GM12878 (cell line): ENCODE measurements at places on chromosomes 2 and 18.

GRCh38 chr2:154489266-154489858 lies 209.1 kb upstream of the KCNJ3 start:
- DNase-seq = no peak

DNA sequence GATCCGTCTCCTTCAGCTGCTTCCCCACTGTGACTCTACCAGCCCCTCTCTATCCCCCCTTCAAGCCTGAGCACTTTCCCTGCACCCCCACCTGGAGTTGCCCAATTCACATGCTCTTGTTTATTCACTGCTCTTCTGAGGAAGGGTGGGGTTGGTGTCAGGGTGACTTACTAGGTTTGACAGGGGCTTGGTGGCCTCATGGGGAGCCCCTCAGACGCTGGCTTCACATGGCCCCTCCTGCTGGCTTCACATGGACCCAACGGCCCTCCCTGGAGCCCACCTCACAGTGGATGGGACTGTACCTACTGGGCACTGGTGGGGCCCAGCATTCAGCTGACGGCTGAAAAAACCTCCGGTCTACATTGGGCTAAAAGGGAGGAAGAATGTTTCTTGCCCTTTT lies 16.7 kb upstream of the MRPL33 start:
- DNase-seq = no peak

DNA sequence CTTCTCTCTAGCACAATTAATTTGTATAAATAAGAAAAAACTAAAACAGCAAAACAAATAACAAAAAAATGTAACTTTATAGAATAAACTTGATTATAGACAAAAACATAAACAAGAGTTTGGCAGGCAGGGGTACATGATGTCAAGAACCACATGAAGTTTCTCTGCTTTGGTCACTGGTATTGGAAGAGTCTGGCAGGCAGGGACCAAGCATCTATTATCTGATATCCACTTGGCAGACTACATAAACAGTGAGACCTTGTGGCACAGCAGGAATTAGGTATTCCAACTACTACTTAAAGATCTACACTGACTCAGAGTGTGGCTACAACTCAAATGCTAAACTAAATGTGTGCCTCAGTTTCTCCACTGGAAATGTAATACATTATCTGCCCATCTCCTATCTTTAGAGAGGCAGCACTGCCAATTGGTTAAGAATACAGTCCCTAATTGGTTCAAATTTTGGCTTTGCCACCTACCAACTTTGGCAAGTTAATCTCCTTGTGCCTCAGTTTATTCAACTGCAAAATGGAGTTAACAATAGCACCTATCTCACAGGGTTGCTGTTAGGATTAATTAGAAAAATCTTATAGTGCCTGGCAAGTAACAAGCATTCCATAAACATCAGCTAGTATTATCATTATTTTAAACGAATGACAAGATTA lies 2.7 kb downstream of the MAP4K3 start:
- no peak for DNase-seq

GRCh38 chr18:78805840-78806239 lies 173.8 kb upstream of the SALL3 start:
- DNase-seq = no peak

DNA sequence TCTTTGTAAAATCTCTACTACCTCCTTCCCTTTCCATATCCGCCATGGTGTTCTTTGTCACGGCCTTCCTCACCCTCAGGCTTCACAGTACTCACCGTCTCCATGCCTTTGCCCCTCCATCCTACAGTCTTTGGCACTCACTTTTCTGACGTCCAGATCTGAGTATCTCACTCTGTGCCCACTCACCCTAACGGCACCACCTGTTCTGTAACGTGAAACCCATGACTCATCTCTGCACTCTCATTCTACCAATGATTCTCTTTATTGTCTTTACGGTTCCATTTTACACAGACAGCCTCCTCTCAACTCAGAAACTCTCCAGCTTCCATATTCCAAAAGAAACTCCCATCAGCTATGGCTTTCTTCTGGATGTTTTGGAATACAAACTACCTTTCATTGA lies 56.7 kb downstream of the NETO1 start:
- DNase-seq = no peak

DNA sequence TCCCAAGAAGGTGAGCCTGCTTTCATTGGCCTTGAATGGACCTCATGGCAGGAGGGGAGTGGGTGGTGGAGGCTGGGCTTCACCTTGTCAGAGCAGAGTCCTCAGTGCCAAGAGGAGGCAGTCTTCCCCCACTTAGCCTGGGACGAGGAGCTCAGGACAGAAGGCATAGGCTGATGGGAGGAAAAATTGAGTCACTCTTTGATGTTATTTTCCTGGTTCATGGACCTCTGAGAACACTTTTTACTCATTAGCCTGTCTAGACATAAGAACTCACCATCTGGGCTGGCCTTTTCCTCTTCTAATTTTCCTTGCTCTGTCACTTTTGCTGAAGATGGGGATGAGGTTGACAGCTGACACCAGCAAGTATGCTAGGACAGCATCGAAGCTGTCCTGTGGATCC lies 225.7 kb upstream of the TNP1 start:
- no peak for DNase-seq

GRCh38 chr18:42510540-42510939 lies 555.5 kb downstream of the PIK3C3 start:
- no peak for DNase-seq

GRCh38 chr2:58886009-58886408 lies 644.9 kb upstream of the FANCL start:
- no peak for DNase-seq

DNA sequence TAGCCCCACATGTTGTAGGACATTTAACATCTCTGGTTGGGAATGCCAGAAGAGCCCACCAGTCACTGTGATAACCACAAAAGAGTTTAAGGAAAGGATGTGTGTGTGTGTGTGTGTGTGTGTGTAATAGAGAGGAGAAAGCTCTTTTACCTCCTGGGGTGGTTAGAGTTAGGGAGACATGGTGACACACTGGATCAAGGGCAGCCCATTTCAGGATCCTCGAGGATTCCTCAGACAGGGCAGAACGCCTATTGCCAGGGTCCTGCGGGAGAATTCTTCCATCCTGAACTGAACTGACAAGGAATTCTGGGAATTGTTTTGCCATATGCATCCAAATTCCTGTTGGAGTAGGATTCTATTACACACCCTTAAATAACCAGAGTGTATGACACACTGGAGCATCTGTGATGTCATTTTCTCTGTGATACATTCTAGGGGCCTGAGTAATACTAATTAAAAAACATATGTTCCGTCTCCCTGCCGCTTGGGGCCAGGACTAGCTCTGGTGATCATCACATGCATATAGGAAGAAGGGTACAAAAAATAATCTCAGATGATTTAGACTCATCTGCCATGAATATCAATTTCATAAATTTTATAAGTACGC lies 156.4 kb upstream of the MMADHC start:
- no peak for DNase-seq

DNA sequence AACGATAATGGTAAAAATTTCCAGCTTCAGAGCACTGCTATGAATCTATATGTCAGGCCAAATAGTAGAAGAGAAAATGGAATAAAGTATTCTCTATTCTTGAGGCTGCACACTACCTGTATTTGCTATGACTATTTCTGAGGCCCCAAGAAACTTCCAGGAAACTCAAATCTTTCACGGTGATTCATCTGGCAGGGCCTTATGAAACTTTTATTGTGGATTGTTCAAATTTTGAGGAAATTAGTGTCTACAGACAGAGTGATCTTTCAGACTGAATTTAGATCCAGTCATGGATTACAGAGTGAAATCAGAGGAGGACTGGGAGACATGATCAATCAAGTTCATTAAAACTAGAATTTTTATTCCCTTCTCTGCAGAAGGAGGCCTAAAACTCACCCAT lies 4.1 kb upstream of the VSNL1 start:
- no peak for DNase-seq

GRCh38 chr2:205636549-205637319 lies 45.6 kb upstream of the NRP2 start:
- no peak for DNase-seq

DNA sequence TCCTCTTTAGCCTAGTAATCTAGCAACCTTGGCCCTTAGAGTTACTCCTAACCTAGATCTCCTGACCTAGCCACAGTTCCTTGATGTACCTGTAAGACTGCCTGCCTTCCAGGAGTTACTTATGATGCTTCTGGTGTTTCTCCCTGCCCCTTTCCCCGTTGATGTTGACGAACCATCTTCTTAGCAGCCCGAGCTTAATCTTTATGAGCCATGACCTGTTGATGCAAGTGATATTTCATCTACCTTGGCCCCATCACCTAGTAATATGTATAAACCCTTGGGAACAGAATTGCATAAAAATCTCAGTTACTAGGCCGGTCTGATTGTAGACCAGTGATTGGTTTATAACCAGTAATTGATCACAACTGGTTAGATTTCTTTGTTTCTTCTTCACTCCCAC lies 2.7 kb downstream of the IMPACT start:
- DNase-seq = no peak

- DNase-seq = no peak
These were observed 157.6 kb downstream of the LPIN1 start for GRCh38 chr2:11904029-11904428.

GRCh38 chr18:70688286-70688685 lies 399.4 kb downstream of the SOCS6 start:
- no peak for DNase-seq

GRCh38 chr2:160042054-160042453 lies 20.4 kb downstream of the PLA2R1 start:
- DNase-seq = no peak

DNA sequence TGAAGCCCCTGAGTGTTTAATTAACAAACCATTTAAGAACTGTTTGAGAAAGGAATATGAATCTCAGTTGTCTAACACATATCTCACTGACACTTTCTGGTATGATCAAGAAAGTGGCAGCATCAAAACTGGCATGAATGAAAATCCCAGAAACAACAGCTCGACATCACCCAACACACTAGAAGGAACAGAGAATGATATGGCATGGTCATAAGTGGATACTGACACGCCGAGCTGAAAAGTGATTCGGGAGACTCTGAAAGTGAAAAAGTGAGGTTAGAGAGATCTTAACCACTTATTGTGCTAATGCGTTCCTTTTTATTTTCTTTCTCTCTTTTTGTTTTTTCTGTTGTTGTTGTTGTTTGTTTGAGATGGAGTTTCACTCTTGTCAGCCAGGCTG lies 37.9 kb downstream of the MRPL35 start:
- DNase-seq = no peak

- DNase-seq = no peak
These were observed 281.1 kb upstream of the TRIB2 start for GRCh38 chr2:12435430-12436222.

DNA sequence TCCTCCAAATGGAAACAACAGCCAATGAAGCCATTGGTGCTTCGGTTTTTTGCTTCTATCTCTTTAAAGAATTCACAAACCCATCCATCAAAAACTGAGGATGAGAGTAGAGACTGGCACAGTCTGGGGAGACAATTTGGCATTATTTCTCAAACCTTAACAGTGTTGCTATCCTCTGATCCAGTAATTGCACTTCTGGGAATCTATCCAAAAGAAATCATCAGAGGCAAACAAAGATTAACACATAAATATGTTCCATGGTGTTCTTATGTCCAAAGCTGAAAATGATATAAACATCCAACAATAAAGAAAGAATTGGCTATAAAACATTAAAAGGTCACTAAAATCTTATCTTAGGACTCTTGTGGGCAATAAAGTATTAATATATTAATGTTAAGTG lies 35.1 kb downstream of the REEP1 start:
- DNase-seq = no peak

DNA sequence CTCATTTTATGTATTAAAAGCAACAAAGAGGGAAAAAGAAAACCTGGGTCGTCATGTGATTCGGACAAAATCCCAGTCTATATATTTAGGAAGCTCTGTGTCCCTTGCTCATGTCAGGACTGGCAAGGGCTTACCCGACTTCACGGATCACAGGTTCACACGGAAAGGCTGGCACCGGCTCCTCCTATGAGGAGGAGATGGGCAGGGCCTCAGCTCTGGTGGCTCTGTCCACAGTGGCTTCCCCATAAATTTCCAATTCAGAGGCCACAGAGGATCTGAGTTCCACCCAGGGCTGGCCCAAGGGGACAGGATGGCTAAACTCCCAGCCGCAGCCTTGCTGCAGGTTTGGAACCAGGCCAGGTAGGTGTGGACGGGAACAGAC lies 186.8 kb downstream of the BCL2 start:
- DNase-seq = no peak

DNA sequence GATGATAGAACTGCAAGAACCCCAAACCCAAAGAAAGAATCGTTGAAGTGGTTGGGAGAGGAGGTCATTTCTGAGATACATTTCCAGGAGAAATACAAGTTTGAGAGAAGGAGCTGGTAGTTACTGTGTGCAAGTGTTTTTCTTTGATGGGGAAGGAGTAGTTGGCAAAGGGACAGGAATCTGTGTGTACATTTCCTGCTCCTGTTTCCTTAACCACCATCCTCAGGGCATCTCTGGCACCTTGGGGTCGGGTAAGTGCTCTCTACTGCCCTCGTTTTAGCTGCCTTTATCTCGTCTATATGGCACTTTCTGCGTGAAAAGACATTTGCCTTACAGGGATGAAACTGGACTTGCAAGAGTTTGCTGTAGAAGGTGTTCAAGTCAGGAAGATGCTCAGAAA lies 27.3 kb downstream of the CDC42EP3 start:
- DNase-seq = no peak
